T1000 (cell line): ENCODE measurements at places on chromosomes 1 and 21.

- DNase-seq = no peak
Measured at GRCh38 chr1:28986306-28986910, 72.0 kb downstream of the EPB41 start.

DNA sequence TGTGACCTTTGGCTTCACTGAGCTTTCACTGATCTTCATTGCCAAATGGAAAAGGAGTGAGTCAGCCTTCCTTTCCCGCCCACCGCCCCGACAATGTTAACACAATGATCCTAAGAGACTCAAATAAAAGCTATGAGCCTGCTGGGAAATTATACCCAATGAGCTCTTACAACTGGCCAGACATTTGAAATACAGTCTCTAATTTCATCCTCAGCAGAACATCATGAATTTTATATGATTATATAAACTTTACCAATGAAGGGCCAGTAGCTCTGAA, 252.5 kb downstream of the SIPA1L2 start:
- no peak for DNase-seq

DNA sequence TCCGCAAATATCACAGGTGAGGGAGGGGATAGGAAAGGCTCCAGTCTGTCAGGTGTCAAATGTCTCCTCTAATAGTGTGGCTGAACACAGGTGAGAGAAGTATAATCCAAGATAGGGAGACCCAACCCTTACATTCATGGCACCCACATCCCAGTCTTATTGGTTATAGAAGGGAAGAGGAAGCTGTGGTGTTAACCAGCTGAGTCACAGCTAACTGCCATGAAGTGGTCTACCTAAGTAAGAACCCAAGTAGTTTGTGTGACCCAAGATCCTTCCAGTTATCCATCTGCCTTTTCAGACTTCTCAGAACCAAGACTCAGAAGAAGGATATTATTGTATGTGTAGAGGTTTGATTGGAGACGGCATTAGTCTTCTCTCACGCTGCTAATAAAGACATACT, 37.1 kb downstream of the DDAH1 start:
- no peak for DNase-seq

GRCh38 chr1:92764116-92764515, 20.8 kb downstream of the EVI5 start:
- DNase-seq = no peak

- DNase-seq = no peak
Measured at GRCh38 chr1:54273795-54274163, 73.8 kb downstream of the MRPL37 start.

DNA sequence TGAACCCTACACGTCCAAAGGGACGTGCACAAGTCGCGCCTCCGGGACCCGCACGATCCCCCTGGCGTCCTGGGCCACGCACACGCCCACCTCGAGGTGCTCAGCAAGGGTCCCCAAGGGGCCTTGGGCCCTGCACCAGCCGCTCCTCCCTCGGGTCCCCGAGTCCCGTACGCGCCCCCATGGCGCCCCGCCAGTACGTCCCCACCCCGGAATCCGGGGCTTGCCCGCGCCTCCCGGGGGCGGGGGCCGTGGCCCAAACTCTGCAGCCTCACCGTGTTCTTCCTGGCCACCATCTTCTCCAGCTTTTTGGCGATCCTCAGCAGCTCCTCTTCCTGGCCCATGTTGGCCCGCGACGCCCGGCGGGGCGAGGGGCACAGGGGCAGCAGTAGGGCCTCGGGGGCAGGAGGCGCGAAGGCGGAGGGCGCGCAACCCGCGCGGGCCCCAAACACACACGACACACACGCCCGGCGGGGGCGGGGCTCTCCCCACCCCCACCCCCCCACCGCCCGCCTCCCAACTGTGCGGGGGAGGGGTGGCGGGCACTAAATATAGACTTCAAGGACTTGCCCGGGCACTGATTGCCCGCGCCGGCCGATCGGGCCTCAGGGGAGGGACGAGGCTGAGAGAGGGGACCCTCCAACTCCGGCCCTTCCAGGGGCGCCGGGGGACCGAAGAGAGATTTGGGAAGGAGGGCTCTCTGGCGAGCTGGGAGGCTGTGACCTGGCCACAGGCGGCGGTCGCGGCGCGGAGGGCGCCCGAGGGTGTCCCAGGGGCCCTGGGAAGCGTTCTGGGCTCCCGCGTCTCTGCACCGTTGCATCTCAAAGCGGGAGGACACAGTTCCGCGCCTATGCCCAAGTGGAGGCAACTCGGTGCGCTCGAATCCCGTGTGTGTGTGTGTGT, at the start of gene TCEA3:
TSS of gene TCEA3 (minus strand) at position 456 of the 900 bp plus-strand sequence. CDS start at position 341, 115 bp downstream.
- no peak for DNase-seq

- no peak for DNase-seq
Measured at GRCh38 chr21:15775291-15775690, 45.5 kb downstream of the USP25 start.

DNA sequence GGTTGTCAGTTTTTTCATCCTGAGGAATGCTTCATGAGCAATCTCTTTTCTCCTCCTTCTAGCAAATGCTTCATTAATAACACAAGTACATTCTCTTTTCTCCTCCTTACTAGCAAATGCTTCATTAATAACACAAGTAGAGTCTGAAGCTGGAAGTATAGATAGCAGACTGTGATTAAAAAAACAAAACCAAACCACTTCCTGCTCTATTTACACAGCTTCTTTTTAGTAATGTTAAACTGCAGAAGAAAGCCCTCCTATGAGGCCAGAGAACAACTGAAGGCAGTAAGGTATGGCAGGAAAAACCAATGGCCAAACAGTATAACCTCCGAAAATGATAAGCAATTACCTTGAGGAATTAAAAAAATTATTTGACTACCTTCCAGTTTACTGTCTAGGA, 90.1 kb downstream of the ZSWIM5 start:
- DNase-seq = no peak

DNA sequence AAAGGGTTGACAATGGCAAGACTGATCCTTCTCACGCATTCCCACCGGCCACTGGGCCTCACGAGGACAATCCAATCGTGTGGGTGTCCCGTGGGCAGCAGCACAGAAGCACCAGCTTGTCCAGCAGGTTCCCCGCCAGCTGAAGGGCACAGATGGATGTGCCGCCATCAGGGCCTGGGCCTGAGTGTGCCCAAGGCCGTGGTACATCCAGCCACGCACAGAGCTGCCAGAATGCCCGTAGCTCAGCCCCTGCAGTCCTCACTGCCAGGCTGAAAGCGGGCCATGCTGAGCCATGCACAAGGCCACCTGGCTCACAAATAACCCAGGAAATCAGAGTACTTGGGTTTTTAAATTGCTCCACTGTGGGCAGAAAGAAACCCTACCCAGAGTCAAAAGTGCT, 7.0 kb downstream of the NPHP4 start:
- DNase-seq = no peak

- DNase-seq = no peak
Measured at GRCh38 chr1:160675641-160676410, 29.0 kb upstream of the SLAMF1 start.

DNA sequence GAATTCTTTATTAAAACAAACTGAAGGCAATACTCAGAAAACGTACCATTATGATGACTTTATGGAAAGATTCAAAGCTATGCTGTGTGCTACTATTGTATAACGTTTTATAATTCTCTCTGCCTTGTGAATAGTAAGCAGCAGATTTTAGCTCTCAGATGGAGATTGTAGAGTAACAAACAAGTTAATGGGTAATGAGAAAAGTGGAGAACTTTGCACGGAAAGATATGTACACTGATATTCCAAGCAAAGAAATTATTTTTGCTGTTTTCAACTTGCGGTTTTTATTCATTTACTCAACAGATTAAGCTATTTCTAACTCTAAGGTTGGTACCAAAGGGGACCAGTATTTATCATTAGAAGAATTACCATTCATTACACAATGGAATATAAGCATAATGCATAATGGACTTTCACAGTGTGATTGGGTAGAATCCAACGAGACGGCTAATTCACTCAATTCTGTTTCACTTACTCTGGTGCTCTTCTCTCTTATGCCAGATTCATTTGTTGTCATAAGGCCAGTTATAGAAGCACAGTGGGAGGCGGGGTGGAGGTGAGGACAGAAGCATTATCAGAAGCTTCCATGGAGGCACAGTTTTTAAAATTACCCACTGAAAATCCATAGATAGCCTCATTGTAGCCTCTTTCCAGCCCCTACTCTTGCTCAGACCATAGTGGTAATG, 38.6 kb downstream of the ATP1B1 start:
- no peak for DNase-seq

DNA sequence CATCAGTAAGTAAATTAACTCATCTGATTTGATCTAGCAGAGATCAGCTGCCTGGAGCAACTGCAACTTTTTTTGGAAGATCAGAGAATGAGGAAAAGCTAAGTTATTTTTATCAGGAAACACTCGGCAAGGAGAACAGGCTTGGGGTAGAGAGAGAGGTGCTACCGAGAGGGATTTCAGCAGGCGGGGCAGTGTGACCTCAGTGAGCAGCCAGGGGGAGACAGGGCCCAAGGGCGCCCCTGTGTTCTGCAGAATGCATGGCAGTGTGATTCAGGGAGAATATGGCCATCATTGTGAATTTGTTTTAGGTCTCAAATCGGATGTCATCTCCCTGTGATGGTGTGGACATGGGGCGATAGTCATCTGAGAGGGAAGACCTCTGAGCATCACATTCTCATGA, 484.1 kb upstream of the VAMP3 start:
- no peak for DNase-seq

DNA sequence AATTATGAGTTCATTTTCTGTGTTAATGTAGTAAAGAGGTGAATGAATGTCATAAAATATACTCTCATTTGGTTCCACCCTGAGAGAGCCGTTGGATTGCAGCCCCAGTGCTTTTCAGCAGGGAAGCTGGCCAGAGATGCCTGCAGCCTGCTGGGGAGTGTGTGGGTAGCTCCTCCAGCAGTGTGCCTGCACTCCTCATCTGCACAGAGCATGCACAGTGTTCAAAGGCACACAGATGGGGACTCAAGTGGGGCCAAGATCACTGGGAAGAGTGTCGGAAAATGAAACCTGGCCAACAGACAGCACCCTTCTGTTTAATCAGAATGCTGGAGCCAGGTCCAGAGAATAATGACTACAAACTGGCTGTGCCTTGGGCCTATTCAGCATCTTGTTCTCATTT, 206.8 kb downstream of the ST6GALNAC3 start:
- DNase-seq = no peak

DNA sequence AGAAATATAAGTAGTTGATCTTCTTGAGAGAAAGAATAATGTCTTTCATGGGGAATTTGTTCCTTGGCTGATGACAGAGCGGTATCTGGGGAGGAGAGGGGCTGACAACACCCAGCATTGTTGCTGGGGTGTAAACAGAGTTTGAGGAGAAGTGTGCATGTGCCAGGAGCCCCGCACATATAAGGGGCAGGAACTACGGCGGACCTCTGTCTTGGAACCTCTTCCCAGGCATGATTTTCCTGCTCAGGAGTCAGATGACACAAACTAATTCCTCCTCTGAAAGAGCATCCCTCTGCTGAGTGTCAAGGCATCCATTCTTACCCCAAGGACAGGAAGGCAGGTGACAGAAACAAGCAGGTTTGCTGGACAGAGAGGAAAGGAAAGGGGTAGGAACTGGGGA, 119.1 kb downstream of the TPTE start:
- no peak for DNase-seq

GRCh38 chr1:36743286-36744005, 260.7 kb upstream of the CSF3R start:
- DNase-seq = no peak

- no peak for DNase-seq
Measured at GRCh38 chr1:86705665-86705985, 1.2 kb downstream of the SH3GLB1 start.

- DNase-seq = no peak
Measured at GRCh38 chr1:182261655-182262054, 129.9 kb downstream of the GLUL start.

DNA sequence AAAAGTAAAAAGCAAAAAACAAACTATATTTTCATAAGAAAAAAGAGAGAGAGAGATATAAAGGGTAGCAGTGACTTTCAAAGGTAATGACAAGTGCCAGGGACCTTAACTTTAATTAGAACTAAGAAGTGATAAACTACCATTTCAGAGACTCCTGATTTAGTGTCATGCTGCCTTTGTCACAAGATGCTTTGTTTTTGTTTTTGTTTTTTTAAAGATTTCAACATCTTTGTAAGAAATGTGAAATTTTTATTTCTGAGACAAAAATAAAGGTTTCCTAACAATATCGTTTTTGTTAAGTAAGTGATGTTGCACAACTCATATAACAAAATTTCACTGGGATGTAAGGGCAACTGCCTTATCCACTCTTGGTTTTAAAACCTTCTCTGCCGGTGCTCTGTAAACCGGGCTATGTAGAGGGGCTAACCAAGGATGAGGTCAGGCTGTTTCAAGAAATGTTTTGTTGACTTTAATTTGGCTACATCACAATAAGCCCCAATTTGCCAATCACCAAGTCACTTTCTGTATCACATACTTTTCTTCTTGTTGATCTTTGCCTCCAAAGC, 35.2 kb upstream of the SYT2 start:
- DNase-seq = no peak

- no peak for DNase-seq
Measured at GRCh38 chr1:193494368-193494767, 308.0 kb upstream of the B3GALT2 start.

DNA sequence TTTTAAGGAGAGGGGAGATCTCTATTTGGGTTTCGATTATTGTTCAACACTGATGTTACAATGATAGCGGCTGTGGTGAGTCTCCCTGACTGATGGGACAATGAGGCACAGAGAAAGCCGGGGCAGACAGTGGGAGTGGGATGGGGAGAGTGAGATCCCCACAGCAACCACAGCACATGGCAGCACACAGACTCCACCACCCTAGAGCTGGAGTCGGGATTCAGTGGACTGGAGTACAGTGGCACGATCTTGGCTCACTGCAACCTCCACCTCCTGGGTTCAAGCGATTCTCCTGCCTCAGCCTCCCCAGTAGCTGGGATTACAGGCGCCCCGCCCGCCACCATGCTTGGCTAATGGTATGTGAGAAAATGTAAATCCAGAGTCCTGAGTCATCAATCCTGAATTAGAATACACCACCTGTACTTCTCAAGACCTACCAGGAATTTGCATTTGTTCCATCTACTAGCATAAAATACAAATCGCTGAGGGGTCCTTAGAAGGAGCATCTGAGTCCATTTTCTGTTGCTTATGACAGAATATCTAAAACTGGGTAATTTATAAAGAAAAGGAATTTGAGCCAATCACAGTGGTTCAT, 125.8 kb downstream of the TOMM20 start:
- no peak for DNase-seq

- no peak for DNase-seq
Measured at GRCh38 chr1:80341021-80341420, 1334.5 kb upstream of the ADGRL4 start.

DNA sequence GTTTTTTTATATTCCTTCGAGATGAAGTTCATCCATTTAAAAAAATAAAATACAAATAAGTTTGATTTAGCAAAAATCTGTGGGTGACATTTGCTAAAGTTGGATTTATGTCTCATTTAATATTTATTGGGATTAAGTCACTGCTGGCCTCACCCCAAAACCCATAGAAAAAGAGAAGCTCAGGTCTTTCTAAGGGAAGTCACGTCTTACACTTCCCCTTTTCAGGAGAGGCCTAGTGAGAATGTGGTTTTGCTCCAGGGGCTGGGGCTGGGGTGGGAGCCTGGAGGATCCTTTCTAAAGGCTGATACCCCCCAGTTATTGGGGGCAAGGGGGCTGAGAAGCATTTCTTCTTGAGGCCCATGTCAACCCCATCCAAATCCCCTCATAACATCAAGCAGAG, 300.3 kb downstream of the DSCAM start:
- DNase-seq = no peak
